ENCODE measurements at places on chromosomes 3 and 15. TPM values are rescaled to one million over a fixed set of nuclear protein-coding genes. Genes with fewer than 3 reads are reported as not detected.

The STARD5 gene
- 1.1 TPM for total RNA-seq

The GRK7 gene
- total RNA-seq, result not detected

The TMCO5A gene
- not detected for total RNA-seq

The FAM81A gene
- under 0.01 TPM for total RNA-seq

The FHIT gene
- 0.32 TPM for total RNA-seq

The SH2D7 gene
- total RNA-seq, result not detected

The USP13 gene
- total RNA-seq, result 7.8 TPM

The NSMCE3 gene
- 9.1 TPM for total RNA-seq

The UBP1 gene
- 62.7 TPM for total RNA-seq

The PARP15 gene
- total RNA-seq, result 0.32 TPM

The CCR4 gene
- total RNA-seq, result 0.30 TPM

The CYP1A2 gene
- not detected for total RNA-seq

The ZIC1 gene
- total RNA-seq, result 0.61 TPM

The EXD1 gene
- not detected for total RNA-seq

The RPS27L gene
- 161 TPM for total RNA-seq

The SFMBT1 gene
- 4.2 TPM for total RNA-seq

The MED12L gene
- total RNA-seq, result 0.32 TPM

The STARD9 gene
- 5.8 TPM for total RNA-seq

The CYP19A1 gene
- total RNA-seq, result not detected

The SEMA3F gene
- total RNA-seq, result 42.6 TPM

The GOLGA6A gene
- total RNA-seq, result not detected

The MINAR1 gene
- 0.30 TPM for total RNA-seq
